ENCODE measurements at places on chromosomes 2 and 18. TPM values are rescaled to one million over a fixed set of nuclear protein-coding genes. Genes with fewer than 3 reads are reported as not detected.

DNA sequence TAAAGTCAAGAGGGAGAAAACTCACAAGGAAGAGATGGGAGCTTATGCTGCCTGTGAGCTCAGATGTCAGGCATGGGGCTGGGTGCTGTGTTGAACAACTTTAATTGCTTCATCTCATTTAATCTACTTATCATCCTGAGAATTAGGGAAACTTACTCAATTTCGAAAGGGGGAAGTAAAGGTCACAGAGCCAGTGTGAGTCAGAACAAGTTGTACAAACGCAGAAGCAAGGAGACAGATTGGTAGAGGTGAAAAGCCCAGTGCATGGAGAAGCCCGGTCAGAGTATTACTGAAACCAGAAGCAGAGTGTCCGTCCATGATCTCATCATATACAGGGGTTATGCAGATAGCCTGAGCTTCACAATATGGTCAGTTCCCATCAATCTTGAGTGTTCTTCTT lies 281.1 kb upstream of the POU3F3 start:
- no peak for DNase-seq

FOXI3 gene
- polyA plus RNA-seq, result not detected

MOB4 gene
- polyA plus RNA-seq, result 41.2 TPM

GRCh38 chr2:197889041-197889440 lies 84.6 kb downstream of the PLCL1 start:
- no peak for DNase-seq

- DNase-seq, result no peak
Observed at GRCh38 chr2:46230115-46230571, 67.1 kb upstream of the EPAS1 start.

DNA sequence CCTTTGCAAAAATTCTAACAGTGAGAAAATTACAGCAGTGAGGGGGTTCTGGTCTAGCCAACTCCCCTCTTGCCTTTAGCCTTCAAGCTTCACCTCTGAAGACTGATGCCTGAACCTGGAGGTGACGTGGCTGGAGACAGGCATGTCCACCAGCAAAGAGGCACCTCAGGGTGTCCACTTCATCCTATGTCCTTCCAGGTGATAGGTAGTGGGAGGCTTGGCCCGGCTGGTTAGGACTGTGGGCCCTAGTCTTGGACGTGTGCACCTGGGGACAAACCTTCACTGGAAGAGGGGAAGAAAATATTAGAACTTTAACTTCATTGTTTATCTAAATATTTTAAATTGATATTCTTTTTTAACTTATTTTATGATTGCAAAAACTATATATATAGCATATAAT lies 35.5 kb upstream of the EDAR start:
- no peak for DNase-seq

DNA sequence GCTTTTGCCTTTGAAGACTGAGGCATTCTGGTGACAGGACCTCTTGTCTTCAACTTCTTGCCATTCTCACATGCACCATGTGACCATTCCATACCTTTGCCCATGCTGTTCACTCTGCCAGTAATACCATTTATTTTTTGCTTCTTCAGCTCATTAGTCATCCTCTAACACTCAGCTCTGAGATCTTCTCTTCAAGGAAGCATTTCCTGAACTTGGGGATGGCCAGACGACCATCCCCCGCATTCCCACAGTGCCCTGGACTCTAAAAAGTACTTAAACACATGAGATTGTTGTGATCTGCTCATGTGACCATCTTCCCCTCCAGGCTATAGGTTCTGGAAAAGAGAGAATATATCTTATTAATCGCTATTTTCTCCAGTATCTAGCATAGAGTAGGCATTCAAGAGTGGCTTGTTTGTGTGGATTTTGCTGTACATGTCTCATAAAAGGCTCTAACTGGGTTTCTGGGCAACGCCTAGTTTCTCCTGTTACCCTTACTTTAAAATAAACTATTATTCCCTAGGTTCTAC lies 33.9 kb downstream of the PAX3 start:
- no peak for DNase-seq

GRCh38 chr2:4765787-4766530 lies 926.2 kb upstream of the SOX11 start:
- DNase-seq, result no peak

- no peak for DNase-seq
Observed at GRCh38 chr2:205901491-205901890, 184.5 kb downstream of the INO80D start.

- DNase-seq, result no peak
Observed at GRCh38 chr2:128602038-128602698, 283.5 kb upstream of the HS6ST1 start.

DNA sequence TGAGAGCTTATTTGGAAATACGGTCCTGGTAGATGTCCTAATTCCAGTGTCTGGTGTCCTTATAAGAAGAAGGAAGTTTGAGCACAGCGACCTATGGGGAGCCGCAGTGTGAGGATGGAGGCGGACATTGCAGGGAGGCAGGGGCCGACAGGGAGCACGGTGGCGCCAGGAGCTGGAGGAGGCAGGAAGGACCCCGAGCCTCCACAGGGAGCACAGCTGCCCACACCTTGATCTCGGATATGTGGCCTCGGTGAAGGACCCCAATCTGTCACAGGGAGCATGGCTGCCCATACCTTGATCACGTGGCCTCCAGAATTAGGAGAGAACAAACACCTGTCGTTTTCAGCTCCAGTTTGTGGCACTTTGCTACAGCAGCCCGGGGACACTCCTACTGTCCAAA lies 461.6 kb upstream of the SALL3 start:
- no peak for DNase-seq

DNA sequence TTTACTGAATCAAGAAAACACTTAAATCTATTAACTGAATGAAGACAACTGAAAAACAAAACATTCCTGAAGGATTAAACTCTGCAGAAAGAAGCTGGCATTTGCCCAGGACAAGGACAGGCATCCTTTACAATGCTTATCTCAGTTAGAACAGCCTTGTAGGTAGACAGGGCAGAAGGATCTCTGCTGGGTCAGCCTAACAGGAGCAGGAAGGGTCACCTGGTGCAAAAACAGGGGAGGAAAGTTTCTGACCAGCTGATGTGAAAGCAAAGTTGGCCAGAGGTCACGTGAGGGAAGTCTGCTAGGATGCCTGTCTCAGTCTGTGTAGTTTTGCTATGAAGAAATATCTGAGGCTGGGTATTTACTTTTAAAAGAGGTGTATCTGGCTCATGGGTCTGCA lies 348.6 kb downstream of the ANAPC1 start:
- no peak for DNase-seq

TRAPPC8 gene
- polyA plus RNA-seq, result 18.2 TPM

- no peak for DNase-seq
Observed at GRCh38 chr2:49002750-49003149, 151.6 kb downstream of the FSHR start.

DNA sequence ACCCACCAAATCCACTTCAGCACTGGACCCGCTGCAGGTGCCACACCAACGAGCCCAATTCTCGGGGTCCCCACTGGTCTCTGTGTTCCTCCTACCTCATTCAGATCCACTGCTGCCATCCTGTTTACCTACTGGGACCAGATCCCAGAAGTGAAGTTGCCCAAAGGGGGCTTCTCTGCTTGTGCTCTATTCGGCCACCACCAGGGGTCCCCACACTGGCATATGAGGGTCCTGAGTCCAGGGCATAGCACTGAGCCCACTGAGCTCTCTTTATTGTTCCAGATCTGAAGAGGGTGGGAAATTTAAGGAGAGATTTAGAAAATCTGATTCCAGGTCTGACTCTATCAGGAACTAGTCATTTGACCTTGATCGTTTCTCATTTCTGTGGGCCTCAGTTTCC lies 2.4 kb downstream of the GPR45 start:
- no peak for DNase-seq

DSG1 gene
- polyA plus RNA-seq, result not detected

DNA sequence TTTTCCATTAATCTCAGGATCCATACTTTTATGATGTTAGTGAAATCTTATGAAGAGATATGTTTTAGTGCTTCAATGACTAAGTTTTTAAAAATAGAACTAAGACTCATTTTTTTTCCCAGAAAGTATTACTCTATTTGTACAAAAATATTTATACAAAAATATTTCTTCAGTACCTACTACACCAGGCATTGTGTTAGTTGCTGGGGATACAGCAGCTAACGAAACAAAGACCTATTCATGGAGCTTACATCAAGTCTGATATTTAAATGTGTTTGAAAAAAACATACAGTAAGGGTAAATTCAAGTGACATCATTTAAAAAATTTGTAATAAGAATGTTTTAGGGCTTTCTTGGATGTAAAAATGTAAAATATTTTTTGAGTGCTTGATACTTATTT lies 11.6 kb downstream of the VAPA start:
- no peak for DNase-seq

- peak; percentile 29 for DNase-seq
Observed at GRCh38 chr2:204441316-204441715, 104.0 kb upstream of the PARD3B start.

DNA sequence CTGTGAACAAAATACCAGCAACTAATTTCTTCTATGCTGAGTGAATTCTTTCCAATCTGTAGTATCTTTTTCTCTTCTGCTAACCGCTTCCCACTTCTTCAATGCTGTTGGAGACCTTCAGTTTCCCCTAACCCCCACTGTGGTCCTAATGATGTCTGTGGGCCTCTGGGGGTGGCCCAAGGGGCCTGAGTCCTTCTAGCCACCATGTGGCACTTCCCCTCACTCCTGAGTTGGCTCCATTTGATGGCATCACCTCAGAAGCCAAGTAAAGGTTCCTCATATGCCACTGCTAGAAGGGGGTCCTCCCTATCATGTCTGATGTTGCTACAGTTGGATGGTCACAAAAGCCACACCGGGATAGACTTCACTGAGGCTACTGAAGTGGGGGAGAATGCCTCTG lies 37.5 kb downstream of the ARHGAP25 start:
- DNase-seq, result no peak

- peak; percentile 25 for DNase-seq
Observed at GRCh38 chr2:31274401-31275075, 40.6 kb downstream of the EHD3 start.

DNA sequence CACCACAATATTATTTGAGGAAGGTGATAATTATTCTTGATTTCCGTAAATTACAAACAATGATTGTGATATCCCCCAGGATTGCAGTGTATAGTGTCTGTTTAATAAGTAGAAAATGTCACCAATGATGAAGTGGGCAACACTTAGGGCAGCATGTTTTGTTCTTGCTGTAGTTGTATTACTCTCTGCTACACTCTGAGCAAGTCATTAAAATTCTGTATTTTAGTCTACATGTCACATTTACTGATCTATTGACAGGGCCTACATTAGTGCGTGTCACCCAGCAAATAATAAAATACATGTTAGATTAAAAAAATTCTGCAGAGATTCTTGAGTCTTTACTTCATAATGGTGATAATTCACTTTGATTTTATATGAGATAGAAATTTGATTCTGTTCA lies 247.6 kb downstream of the TMX3 start:
- no peak for DNase-seq

THSD7B gene
- polyA plus RNA-seq, result 0.11 TPM

GRCh38 chr2:143151111-143151752 lies 22.0 kb downstream of the ARHGAP15 start:
- no peak for DNase-seq

DNA sequence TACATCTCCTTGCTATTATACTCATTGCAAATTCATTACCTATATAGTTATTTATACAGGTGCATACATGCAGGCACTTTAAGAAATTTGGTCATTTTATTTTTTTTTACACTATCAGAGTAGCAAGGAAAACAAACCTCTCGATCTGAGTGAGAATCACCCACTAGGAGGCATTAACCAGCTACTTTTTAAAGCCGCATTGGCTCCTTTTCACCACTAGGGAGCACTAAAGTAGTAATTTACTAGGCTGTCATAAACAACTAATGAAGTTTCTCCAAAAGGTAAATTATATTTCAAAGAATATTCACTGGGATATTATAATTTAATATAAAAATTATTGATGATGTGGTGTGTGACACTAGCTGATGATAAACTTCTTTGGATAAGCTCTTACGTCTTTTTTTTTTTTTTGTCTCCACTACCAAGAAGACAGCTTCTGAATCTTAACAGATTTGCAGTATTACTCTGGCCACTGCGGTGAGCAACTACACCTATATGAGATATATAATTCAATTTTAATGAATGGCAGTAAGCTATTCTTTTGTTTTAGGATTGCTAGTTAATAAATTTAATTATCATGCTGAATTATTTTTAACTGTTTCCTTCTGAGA lies 101.9 kb downstream of the NOL4 start:
- DNase-seq, result peak; percentile 23

GRCh38 chr18:11669271-11669947 lies 19.7 kb upstream of the GNAL start:
- no peak for DNase-seq

TWIST2 gene
- polyA plus RNA-seq, result 25.1 TPM

Data from urinary bladder (tissue), 4 donors.